Tongue (tissue), 3 donors: ENCODE measurements at places on chromosomes 3 and 15. TPM values are rescaled to one million over a fixed set of nuclear protein-coding genes. Genes with fewer than 3 reads are reported as not detected.
A peak's percentile ranks its signal among the peaks of the same experiment; 100 is the strongest.

DNA sequence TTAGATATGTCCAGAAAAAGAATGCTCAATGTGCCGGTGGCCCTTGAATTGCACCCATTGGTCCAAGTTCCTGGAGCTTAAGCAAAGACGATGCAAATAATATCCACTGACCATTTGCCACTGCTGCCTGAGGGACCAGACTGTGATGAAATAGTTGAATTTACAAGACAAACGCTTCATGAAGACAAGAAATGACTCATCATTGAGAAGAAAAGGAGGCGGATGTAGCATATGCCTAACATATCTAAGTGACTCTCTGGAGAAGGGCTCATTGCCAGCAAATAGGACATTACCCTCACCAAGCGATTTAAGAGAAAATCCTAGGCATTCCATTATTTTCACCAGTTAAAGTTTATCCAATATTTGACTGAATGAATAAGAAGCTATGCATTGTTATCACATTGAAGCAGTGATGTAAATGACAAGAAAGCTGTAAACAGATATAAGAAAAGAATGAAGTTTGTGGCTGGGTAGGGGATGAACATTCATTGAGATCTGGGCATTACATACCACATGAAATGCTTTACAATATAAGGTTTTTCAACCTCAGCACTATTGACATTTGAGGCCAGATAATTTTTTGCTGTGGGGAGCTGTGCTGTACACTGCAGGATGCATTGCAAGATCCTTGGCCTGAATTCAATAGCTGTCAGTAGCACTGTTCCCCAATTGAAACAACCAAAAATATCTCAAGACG lies 48.9 kb upstream of the CPNE4 start:
- no peak for DNase-seq

- DNase-seq: no peak
Observed at GRCh38 chr3:45398178-45398577, 9.8 kb downstream of the LARS2 start.

DNA sequence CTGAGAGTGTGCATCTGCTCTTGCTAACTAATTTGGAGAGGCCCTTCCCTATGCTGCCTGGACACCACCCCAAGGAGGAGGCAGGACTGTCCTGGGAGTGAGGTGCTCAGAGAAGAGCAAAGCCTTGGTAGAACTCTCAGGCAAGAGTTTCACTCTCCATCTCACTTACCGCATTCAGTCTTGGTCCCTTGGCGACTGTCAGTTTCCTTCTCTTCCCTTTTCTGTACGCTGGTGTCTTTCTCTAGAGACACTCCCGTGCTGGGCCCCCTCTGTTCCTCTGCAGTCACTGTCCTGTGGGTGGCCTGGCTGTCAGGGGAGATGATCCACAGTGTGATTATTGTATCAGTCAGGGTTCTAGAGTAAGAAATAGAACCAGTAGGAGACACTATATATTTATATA lies 44.0 kb downstream of the IDH2 start:
- DNase-seq: no peak

Gene WNT7A
- total RNA-seq: 0.10 TPM

Gene SLC24A5
- total RNA-seq: not detected

DNA sequence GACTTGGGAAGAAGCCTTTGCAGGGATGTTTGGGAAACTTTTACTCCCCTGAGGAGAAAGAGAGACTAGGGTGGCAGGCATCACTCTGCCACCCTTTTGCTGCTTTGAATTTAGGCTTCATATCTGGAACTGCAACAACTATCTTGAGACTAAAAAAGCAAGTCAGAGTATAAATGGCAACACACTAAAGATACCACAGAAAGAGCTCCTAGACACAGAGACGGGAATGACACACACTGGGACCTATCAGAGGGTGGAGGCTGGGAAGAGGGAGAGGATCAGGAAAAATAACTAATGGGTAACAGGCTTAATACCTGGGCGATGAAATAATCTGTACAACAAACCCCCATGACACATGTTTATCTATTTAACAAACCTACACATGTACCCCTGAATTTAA lies 237.8 kb downstream of the FGF12 start:
- DNase-seq: no peak

DNA sequence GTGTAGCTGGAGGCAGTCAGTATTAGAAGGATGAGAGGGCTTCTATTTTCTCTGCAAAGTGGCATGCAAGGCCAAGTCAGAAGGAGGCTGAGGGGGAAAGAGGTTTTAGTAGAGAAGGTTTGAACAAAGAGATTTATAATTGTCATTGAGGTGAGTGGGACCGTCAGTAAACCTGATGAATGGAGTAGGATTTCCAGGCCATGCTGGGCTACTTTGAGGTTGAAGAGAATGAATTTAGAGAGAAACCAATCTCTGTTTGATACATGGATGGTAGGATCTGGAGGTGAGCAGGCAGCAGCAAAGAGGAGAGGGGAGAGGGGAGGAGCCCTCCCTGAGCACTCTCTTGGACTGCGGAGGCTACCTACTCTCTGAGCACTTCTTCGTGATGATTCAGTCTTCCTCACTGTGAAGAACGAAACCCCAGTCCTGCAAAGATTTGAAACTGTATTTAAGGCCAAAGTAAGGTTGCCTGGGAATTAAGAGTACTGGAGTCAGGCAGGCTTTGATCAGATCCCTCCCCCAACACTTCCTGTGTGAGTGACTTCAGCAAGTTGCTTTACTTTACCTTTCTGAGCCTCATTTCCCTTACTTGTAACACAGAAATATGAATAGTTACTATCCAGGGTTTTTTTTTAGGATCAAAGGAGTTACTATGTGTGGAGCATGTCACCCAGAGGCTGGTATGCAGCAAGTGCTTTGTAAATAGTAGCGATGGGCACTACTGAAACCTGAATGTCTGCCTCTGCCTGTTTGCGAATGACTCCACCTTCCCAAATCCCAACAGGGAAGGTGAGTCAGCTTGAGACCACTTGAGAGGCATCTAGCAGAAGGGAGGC lies 75.8 kb downstream of the RPL39L start:
- DNase-seq: no peak

GRCh38 chr3:13415997-13416793 lies 3.9 kb downstream of the NUP210 start:
- DNase-seq: no peak

DNA sequence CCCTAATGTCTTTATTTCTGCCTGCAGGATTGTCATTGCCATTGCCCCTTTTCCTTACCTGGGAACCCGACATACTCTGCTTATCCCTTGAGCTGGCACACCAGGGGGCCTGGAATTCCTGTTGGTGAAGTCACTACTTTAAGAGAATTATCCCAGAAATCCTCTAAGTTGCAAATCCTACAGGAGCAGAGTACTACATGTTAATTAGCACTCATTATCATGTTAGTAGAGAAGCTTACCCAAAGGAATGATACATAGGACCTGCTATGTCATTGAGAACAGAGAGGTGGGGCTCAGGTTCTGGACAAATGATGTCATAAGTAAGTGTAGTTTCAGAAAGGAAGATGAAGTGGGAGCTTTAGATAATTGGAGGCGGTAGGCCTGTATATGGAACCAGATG lies 27.4 kb downstream of the SCG5 start:
- no peak for DNase-seq

Gene MAPKBP1
- total RNA-seq: 22.8 TPM

DNA sequence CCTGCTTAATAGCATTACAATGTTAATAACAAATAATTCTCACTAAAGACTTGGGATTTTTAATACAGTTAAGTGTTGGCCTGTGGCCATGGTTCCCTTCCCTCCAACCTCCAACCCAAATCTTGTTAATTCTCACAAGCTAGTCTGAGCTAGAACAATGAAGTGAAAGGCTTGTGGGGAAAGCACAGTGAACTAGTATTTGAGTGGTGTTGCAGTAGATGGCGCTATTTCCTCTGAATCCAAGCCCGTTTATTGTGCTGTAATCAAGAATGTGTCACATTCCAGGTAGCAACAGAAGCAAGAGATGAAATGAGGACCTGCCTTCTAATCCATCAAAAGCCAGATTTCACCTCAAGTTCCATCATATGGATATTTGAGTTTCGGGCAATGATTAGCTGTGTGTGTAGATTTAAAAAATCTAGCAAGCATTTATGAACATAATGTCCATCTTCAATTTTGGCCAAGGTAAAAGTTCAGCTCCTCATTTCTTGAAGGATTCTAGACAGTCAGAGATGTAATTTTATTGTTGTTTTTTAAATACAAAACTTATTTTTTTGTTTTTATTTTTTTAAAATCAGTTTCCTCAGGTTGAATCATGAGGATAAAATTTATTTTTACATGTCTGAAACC lies 160.7 kb downstream of the SQOR start:
- DNase-seq: peak; percentile 91

DNA sequence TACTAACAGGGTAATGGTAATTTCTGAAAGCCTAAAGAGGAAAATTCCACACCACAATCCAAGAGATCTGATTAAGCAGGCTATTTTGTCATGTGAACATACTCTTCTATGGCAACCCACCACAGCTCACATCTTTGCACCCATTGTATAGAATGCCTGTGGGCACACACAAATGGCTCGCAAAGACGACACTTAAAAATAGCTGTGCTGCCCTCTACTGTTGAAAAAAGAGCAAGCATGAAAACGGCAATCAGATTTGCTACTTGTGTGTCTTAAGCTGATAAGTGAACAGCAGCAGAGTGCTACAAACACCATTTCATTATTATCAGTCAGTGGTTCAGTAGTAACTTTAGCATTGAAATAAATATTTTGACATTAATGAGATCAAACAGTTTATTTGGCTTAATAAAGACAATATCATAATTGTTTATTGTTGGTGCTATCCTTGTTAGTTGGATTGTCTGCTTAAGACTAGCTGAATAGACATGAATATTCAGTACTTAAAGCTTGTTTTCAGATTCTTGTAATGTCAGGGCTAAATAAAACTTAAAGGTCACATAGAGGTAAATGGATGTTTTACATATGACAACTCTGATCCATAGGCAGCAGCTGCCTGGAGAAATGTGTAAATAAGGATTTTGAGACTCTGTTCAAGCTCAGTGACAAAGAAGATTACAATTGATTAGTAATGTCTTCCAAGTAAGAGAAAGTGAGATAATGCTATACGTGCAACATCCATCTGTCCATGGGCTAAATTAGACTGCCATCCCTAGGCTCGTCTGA lies 199.1 kb downstream of the LRRN1 start:
- peak; percentile 67 for DNase-seq

Gene SLC9C1
- total RNA-seq: 3.2 TPM

- no peak for DNase-seq
Observed at GRCh38 chr15:76994496-76994895, 430 bp upstream of the PSTPIP1 start.

GRCh38 chr3:149765762-149766334 lies 13.6 kb upstream of the COMMD2 start:
- peak; percentile 38 for DNase-seq

DNA sequence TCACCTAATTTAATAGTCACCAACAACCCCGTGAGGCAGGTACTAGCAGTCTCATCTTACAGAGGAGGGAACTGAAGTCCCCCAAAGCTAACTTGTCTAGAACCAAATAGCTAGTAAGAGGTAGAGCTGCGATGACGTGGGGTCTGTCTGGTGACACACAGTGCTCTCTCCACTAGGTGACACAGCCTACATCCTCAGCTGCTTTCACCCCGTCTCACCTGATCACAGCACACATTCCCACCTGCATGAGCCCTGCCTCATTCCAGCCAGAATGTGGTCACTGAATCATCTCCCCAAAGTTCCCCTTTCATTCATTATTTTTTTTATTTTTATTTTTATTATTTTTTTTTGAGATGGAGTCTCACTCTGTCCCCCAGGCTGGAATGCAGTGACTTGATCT lies 21.3 kb upstream of the MAGEF1 start:
- no peak for DNase-seq

- DNase-seq: no peak
Observed at GRCh38 chr3:132555306-132556035, 41.6 kb upstream of the ACKR4 start.

- DNase-seq: peak; percentile 24
Observed at GRCh38 chr3:116314476-116314875, 130.8 kb downstream of the LSAMP start.

GRCh38 chr3:46953234-46954010 lies 23.1 kb downstream of the CCDC12 start:
- DNase-seq: no peak

DNA sequence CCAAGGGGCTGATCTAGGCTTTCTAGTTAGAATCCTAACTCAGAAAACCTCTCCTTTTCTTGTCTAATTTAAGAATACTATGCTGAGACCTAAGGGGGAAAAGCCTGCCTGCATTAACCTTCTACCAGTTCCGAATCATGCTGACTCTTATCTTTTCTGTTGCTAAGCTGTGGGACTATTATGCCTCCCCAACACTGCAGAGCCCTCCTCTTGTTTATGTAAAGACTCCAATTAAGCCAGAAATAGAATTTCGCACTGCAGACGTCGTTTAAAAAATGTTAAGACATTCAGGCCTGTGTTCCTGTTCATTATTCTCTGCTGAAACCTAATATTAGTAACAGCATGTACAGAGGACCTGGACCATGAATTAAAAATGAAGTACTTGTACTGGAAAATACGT lies 310.6 kb upstream of the ATP11B start:
- no peak for DNase-seq

DNA sequence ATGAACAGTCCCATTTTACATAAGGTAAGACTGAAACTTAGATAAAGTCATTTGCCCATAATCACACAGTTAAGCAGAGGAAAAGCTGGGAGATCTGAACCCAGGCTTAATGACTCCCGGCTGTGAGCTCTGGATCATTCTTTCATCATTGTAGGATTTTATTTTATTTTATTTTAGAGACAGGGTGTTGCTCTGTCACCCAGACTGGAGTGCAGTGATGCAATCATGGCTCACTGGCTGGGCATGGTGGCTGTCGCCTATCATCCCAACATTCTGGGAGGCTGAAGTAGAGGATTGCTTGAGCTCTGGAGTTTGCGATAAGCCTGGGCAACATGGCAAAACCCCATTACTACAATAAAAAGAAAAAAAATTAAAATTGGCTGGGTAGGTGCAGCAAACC lies 31.2 kb upstream of the RAF1 start:
- DNase-seq: no peak

Gene MME
- 11.5 TPM for total RNA-seq
